ENCODE measurements at places on chromosomes 12 and 14.

- DNase-seq: no peak
Measured at GRCh38 chr12:53176750-53177149, 3.8 kb upstream of the ZNF740 start.

- no peak for DNase-seq
Measured at GRCh38 chr12:115313929-115314328, 630.0 kb upstream of the TBX3 start.

DNA sequence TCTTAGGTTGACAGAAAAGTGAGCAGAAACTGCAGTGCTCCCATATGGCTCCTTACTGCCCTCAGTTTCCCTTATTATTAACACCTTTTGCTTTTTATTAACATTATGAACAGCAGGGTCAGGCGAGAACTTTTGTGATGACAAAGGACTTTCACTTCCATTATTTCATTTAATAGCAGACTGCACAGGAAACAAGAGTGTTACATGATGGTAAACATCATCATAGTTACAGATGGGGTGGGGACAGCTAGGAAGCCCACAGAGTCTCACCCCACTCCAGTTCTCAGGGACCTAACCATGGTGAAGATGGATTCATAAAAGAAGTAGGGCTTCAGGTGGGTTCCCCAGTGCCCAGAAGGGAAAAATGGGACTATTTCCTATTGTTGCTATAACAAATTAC, 110.1 kb upstream of the PELI2 start:
- DNase-seq: no peak

GRCh38 chr14:35284506-35284905, 7.7 kb upstream of the PSMA6 start:
- no peak for DNase-seq

- no peak for DNase-seq
Measured at GRCh38 chr12:56420411-56420810, 28.8 kb downstream of the TIMELESS start.

DNA sequence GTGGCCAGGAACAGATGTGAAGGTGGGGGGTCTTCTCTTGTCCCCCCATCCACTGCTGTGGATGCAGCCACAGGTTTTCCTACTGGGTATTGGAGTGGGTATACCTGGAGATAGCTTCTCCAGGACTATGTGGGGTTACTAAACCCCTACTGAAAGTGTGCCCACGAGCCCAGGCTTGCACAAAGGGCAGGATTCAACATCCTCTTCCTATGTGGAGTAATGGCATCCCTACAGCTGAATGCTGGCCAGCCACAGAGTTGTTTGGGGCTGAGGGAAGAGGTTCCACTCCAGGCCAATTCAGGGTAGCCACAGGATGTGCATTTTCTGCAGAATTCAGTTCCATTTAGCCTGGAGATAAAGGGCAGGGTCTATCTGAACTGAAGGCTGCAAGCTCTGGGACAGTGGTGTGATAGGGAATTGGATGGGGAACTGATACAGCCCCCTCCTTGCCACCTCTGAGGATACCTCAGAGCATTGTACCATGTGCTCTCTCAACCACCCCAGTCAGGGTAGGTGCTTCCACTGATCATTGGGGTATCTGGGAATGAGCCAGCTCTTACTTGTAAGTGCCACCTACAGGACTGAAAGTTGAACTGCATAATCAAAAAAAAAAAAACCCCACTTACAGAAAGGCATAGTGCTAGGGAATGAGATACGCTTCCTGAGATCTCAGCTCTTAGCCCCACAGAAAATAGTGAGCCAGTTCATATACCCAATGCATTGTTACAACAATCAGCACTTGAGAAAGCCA, 187.1 kb downstream of the KITLG start:
- DNase-seq: no peak

- no peak for DNase-seq
Measured at GRCh38 chr14:39488600-39488999, 56.4 kb upstream of the FBXO33 start.

- no peak for DNase-seq
Measured at GRCh38 chr12:104249017-104249416, 33.4 kb downstream of the TXNRD1 start.

DNA sequence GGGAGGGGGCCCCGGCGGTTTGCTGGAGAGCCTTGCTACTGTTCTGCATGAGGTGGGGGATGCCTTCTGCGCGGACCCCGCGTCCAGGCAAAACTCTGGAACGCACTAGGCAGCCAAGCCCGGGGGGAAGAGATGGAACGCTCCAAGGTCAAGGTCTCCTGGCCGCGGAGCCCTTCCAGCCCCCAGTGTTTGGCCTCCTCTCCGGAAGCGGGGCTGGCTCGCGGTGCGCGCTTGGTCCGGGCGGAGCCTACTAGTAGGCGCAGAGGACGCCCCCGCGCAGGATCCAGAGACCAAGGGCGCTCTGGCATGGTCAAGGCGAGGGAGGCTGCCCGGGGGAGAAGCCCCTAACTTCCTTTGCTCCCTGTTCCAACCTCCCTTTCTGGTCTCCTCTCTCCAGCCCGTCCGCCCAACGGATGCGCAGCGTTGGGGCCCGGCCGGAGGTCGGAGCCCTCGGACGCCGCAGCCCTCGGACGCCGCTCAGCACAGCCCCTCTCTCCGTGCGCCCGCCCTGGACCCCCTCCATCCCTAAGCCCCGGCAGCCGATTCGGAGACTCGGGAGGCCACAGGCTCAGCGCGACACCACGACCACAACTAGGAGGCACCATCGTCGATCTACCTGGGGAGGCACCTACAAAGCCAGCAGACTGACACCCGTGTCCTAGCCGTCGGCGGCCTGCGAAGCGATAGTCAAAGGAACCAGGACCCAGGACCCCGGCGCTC, 669 bp upstream of the KCNK13 start:
- DNase-seq: no peak

DNA sequence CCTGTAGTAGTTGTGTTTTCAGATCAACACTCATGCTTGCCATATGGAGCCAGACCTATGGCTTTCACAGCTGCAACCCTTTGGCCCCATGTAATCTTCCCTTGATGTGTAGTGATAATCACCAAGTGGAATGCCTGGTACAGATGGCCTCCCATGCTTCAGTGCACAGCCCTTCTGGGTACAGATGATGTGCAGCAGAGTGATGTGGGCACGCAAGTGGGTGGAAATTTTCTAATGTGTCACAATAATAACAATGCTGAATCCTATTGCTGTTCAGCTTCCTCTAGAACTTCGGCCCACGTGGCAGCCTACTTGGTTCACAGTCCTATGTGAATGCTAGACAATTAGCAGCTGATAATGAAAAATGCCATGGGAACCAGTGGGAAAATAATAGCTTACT, 188.1 kb downstream of the SNAPC1 start:
- DNase-seq: no peak

DNA sequence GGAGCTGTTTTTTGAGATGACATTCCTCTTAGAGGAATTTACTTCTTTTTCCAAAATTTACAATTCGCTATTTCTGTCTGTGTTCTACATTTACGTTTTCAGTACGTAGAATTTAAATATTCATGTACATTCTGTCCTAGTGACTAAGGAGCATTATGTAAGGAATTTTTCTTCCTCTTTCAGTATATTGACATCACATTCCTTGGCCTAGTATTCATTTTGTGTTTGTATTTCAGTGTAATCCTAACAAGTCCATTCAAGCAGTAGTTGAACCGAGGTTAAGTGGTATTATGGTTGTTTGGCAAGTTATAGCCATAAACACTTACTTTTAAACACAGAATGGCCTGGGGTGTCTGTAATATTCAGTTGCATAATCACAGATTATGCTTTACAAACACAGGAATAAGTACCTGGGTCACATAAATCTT, 465.2 kb downstream of the PCNX1 start:
- no peak for DNase-seq

DNA sequence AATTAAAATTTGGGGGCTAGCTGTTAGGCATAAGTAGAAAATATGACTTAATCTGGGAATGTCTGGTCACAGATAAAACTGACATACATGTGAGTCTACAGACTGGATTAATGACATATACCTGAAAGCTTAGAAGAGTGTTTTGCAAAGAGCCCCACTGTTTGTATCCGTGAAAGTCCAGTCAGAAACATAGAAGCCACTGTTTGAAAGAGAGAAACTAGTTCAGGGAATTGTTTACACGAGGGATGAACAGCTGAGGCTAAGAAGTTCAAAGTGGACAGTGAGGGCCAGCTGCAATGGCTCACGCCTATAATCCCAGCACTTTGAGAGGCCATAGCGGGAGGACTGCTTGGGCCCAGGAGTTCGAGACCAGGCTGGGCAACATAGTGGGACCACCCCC, 36.2 kb upstream of the SGPP1 start:
- DNase-seq: no peak

Measured in osteocyte (in vitro differentiated cells).